Endothelial cell of coronary artery (primary cell): ENCODE measurements at places on chromosomes 6 and 20. TPM values are rescaled to one million over a fixed set of nuclear protein-coding genes. Genes with fewer than 3 reads are reported as not detected.

CFB gene
- 0.90 and 4.7 TPM in 2 replicates for total RNA-seq

DEF6 gene
- total RNA-seq: 0.28 and 0.36 TPM in 2 replicates

SH3BGRL2 gene
- 8.3 and 15.9 TPM in 2 replicates for total RNA-seq

TINAG gene
- 0.09 TPM in 1 of 2 replicates, not detected in the other for total RNA-seq

LRRC73 gene
- total RNA-seq: 0.18 and 0.19 TPM in 2 replicates

TULP1 gene
- total RNA-seq: not detected in 2 replicates

LCA5 gene
- 4.0 and 4.2 TPM in 2 replicates for total RNA-seq

KIAA1755 gene
- under 0.01 and 2.4 TPM in 2 replicates for total RNA-seq

CDH4 gene
- total RNA-seq: 3.4 and 4.3 TPM in 2 replicates

PRR18 gene
- total RNA-seq: not detected in 2 replicates

GLP1R gene
- not detected in 2 replicates for total RNA-seq

SUPT3H gene
- 9.4 and 10.4 TPM in 2 replicates for total RNA-seq

SLC22A2 gene
- under 0.01 TPM in 1 of 2 replicates, not detected in the other for total RNA-seq

PM20D2 gene
- total RNA-seq: 5.8 and 6.8 TPM in 2 replicates

CAGE1 gene
- total RNA-seq: 0.09 and 0.19 TPM in 2 replicates

ABCF1 gene
- total RNA-seq: 48.6 and 48.8 TPM in 2 replicates

C20orf202 gene
- total RNA-seq: 0.09 TPM in 1 of 2 replicates, not detected in the other

PAK1IP1 gene
- 17.1 and 19.9 TPM in 2 replicates for total RNA-seq

NKAIN2 gene
- total RNA-seq: under 0.01 TPM in 1 of 2 replicates, not detected in the other

BPIFB1 gene
- total RNA-seq: not detected in 2 replicates

WTAP gene
- 76.1 and 83.8 TPM in 2 replicates for total RNA-seq

SEL1L2 gene
- not detected in 2 replicates for total RNA-seq

THEMIS gene
- total RNA-seq: not detected in 2 replicates

MACROD2 gene
- total RNA-seq: 0.47 and 1.1 TPM in 2 replicates

ADGRF5 gene
- total RNA-seq: 2.0 and 6.2 TPM in 2 replicates

TRIM31 gene
- total RNA-seq: not detected in 2 replicates

HEBP2 gene
- 21.7 and 23.1 TPM in 2 replicates for total RNA-seq

ATP9A gene
- 21.2 and 21.8 TPM in 2 replicates for total RNA-seq

CNBD2 gene
- 2.0 and 3.1 TPM in 2 replicates for total RNA-seq

GNAS-AS1 gene
- total RNA-seq: 0.27 and 0.85 TPM in 2 replicates

BMP2 gene
- 6.7 and 16.6 TPM in 2 replicates for total RNA-seq

NRM gene
- 1.4 TPM in 2 replicates for total RNA-seq
